Activated CD4-positive, alpha-beta T cell treated with anti-CD3 and anti-CD28 coated beads, Interleukin-2, amount 10 ng/mL, durations not matched to agents 24 days and 14 days (primary cell): ENCODE measurements at places on chromosomes 1 and 21.

DNA sequence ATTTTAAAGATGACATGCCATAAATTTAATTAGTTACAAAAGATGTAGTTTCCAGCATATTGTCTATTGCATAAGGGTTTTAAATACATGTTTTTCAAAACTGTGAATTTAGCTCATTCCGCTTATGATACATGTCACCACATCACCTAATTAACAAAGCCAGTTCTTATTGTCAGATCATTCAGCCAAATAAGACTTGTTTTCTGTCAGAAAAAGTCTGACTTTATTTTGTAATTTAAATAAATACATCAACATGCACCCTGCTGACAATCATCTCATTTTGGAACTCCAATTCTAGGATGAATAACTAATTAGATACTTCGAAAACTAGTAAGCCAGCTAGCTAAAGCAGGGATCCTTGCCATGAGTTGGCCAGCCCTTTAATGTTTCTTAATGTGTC, 110.9 kb upstream of the APP start:
- DNase-seq, result no peak

DNA sequence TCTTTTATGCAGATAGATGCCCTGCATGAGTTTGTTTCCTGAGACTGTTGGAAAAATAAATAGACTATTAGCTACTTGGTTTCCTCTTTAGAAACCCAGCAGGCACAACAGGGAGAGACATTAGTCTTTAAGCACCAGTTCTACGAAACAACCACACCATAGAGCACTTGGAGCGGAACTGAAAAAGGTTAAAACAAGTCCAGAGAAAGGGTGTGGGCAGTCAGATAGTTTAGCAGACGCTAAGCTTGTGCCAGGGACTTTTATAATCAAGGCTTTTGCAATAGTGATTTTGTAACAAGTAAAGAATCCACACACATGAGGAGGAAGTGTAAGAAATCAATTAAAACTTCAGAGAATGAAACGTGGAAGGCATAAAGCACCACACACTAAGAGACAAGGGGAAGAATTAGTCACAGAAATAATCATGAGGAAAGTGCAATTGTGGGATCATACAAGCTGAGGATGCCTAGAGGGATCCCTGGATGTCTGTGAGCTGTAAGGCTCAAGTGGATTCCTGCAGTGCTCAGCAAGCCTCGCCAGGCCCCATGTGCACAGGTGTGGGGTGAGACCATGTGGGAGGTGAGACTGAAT, 37.8 kb upstream of the TLR5 start:
- no peak for DNase-seq

GRCh38 chr1:207869859-207870258, 41.1 kb downstream of the CD34 start:
- DNase-seq, result no peak

DNA sequence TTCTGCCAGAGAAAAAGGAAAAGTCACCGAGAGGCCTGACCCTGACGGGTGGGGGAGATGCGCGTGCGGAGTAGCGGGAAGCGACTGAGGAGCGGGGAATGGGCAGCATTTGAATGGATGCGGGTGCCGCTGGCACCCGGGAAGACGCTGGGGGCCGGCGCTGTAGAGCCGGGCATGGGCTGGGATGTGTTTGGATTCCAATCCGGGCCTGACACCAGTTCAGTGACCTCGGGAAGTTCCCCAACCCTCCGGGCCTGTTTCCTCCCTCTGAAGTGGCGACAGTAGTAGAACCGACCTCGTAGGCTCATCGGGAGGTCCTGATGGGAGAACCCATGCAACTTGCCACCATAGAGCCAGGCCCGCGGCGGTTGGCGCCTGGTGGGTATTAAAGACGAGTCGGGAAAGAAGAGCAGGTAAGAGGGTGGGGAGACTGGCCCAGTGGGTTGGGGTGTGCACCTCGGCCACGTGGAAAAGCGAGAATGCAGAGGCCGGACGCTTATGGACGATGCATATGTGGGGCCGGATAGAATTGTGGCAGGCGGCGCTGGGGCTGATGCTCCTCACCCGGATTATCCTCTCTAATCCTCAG, 642 bp upstream of the SLC16A1 start:
- DNase-seq, result peak; percentile 85

DNA sequence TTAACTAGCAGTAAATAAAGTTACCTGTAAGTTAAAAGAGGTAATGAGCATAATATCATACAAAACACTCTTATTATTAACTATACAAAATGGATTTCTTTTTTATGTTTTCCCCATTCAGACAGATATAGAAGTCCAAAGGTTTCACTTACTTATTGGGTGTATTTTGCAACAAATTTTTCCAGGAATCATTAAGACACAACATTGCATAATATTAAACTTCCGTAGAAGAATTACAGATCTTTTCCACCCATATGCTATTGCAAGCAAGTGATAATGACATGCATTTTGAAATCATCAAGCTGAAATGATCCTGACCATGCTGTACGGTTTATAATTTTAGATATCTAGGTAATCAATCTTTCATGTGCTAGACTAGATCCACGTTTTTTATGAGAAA, 957.0 kb downstream of the NCAM2 start:
- no peak for DNase-seq
